ENCODE measurements at places on chromosomes 5 and 9.

DNA sequence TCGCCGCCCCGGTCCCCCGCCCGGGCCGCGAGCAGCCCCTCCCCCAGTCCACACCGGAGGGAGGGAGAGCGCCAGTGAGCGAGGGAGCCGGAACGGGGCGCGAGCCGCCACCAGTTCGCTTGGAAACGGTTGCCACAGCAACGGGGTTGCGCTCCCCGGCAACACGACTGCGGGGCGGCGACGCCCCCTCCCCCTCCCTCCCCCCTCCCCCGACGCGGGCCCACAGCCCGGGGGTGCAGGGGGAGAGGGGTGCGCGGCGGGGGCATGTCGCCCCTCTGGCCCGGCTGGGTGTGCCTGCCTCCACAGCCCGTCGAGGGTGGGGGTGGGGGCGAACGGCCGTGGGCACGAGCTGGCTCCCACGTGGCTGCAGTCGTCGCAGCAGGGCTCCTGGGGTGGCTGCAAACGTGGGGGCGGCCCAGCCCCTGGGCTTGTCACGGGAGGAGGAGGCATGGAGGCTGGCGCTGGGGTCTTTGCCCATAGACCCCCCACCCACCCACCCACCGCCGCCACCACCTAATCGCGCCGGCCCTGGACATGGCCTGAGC is 524 bp downstream of the PRR7 start:
- peak; percentile 59 for DNase-seq

- no peak for DNase-seq
Measured at GRCh38 chr5:98994611-98995010, 65.8 kb upstream of the CHD1 start.

- no peak for DNase-seq
Measured at GRCh38 chr5:119019949-119020348, 31.6 kb upstream of the DTWD2 start.

- no peak for DNase-seq
Measured at GRCh38 chr9:35294556-35294955, 132.7 kb downstream of the UNC13B start.

DNA sequence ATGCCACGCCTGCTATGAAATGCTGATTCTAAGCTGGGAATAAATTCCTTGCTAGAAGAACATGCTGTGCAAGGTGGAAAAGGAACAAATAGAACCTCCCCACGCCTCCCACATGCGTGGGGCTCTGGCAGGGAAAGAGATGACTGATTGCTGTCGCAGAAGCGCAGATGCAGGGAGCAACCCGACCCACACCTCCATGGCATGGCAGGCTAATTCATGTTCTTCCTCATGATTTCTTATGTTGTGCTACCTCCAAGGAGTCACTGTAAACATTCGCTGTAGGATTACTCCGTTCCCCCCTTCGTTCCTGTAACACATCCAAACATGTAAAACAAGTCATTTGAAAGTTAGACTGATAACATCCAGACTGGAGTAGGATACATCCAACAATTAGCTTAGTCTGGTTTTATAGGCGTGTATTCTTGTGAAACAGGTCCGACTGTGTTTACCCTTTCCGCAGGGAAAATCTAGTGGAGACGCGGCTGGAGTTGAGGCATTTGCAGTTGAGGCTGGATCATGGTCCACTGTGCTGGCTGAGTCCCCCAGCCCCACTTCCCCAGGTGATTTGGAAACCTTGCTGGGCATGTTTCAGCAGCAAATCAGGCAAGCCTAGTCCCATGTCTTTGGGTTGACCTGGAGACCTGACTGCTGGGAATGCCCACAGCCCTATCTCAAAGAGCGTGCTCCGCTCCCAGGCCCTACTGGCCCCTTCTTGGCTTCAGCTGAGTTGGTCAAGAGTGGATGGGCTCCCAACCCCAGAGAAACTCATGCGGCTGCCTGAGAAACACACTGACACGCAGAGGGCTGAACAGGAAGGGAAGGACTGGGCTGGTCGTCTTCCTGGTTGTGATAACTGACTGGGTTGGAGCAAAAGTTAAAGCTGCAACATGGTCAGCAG is 24.8 kb upstream of the ANKRD33B start:
- no peak for DNase-seq

- DNase-seq: no peak
Measured at GRCh38 chr9:1042466-1042865, 7.7 kb upstream of the DMRT2 start.

DNA sequence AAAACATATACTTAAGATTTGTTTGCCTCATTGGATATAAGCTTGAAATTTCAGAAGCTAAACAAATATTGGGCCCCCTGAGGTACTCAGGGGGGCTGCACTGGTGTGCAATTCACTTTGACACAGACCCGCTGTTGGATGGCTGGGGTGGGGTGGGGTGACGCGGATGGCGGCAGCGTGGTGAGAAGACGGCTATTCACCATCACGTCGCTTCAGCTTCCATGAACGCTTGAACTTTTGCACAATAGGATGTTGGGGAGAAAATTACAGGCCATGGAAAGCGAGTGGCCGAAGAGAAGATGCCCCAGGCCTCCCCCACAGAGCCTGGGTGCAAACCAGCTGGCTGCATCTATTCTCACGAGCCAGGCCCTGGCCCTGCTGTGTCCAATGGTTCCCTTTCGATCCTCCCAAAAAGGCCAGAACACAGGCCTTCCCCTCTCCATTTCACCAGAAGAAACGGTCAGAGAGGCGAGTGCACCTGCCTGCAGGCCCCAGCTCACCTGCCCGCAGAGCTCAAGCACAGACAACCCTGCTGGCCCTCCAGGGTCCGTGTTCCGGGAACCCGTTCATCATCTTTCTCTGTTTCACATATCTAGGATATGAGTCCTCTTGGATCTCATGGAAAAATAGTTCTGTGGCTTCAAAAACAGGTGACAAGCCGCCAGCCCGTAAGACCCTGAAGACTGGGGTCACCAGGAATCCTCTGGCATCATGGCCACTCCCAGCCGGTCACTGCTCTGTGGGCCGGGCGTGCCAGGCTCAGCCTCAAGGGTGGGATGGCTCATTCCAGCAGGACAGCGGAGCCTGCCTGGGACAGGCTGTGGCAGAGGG is 46.8 kb upstream of the SARDH start:
- no peak for DNase-seq

GRCh38 chr9:76023715-76024195 is 133.3 kb downstream of the PCSK5 start:
- DNase-seq: no peak

DNA sequence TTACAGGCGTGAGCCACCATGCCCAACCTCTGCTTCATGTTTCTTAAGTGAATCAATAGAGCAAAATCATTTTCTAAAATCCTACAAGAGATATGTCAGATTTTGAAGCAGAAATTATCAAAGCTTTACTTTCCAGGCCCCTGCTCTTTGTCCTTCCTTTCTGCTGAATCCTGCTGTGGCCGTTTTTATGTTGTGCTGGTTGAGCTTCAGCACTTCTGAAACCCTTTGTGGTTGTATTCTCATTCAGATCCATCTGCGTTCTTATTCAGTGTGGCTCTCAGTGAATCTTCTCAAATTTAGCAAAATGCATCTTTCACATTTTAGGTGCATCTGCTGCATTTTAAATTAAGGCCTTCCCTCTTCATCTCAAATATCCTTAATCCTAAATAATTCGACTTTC is 26.0 kb downstream of the JMY start:
- DNase-seq: no peak

DNA sequence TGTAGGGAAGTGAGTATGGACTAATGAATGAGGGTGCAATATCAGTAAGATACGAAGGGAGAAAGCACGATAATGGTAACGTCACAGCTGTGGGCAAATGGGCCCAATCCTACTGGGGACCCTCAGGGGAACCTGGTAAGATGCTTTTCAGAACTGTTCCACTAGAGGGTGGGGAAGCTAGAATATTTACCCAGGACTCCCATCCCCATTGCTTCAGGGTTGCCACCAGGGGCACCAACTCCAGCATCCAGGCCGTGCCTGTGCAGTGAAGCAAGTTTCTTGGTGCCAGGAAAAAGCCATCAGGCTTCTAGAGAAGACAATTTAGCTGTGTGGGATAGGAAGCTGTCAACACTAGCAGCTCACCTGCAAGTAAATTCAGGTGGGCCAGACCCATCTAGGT is 409.3 kb downstream of the AGTPBP1 start:
- no peak for DNase-seq

DNA sequence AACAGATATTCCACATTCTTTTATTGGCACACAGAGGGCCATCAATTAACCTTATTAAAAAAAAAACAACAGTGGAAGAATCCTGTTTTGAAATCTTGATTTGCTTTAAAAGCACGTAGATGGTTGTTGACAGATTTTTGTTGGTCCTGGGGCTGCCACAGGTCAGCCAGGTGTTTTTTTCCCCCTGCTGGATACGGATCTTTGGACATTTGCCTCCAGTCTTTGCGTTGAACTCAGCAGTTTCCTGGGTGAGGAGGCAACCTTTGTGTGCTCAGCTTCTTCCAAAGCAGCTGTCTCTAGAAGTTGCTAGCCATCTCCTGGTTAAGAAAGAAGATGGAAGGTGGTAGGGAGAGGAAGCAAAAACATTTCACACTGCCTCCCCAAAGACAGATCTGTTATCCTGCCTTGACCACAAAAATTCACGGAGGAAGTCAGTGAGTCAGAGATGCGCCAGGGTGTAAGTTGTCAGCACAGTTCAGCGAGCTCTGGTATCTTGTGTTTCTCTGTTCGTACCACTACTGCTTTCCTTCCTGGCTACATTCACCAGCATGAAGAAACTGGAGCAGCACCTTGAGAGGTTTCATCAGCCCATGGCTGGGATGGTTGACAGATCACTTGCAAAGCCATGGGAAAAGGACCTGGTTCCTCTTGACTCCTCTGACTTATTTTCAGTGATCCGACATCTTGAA is 207.3 kb downstream of the ARHGAP26 start:
- DNase-seq: peak; percentile 80

DNA sequence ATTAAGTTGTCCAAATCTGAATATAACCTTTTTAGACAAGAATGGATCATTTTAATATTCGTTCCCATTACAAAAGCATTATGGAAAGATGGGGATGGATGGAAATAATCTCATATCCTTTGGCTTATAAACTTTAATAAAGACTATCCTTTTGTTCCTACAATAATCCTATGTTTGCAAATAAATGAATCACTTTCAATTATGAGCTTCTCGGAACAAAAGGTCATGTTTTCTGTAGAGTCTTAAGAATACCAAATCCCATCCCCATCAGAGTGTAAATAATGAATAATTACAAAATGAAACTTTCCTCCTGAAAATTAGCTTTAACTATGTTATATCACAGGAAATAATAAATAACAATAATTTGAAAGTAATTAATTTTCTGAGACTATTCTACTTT is 329.7 kb downstream of the NR2F1-AS1 start:
- DNase-seq: no peak

DNA sequence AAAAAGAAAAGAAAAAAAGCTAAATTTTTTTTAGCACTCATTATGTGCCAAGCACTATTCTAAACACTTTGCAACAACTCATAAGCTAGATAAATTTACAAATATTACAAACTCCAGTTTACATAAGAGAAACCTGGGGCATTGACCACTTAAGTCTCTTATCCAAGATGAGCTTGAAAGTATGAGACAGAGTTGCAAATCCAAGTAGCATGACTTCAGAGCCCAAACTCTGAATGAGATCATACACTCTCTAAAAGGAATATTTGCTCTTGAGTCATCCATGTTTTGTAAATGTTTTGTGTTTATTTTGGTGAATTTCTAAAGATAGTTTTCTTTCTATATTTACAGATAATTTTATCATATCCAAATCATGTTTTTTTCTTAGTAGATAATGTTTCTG is 4.0 kb upstream of the SHOC1 start:
- DNase-seq: peak; percentile 22

- DNase-seq: no peak
Measured at GRCh38 chr5:134131165-134131564, 16.7 kb downstream of the TCF7 start.
